ENCODE measurements at places on chromosomes 7 and 10.

DNA sequence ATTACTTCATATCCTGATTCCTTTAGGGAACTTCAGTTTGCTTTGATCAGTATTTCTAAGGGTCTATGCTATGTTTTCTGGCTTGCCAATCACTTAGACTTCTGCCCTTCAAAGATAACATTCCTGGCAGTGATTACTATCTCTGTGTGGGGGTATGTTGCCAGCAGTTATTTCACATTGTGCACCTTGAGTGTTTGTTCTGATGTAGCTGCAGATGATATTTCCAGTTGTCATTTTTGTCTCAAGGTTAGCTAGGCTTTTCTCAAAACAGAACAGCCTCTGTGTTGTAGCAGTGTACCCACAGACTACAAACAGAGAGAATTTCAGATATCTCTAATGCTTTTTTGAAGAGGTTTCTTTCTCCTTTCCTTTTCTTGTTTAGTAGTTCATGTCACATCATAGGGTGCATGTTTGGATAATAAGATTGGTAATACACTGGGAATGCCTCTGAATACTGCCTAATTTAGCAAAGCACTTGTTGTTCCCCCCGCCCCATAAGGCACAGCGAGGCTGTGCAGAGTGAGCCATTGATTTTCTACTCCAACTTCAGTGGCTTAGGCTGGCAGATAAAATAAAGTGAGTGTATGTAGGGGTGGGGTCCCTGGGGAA is 134.7 kb upstream of the AGR3 start:
- DNase-seq: no peak

- DNase-seq: no peak
These were observed 42.3 kb upstream of the KMT2C start for GRCh38 chr7:152478140-152478539.

GRCh38 chr10:118258285-118258684 is 83.8 kb downstream of the FAM204A start:
- DNase-seq: no peak

DNA sequence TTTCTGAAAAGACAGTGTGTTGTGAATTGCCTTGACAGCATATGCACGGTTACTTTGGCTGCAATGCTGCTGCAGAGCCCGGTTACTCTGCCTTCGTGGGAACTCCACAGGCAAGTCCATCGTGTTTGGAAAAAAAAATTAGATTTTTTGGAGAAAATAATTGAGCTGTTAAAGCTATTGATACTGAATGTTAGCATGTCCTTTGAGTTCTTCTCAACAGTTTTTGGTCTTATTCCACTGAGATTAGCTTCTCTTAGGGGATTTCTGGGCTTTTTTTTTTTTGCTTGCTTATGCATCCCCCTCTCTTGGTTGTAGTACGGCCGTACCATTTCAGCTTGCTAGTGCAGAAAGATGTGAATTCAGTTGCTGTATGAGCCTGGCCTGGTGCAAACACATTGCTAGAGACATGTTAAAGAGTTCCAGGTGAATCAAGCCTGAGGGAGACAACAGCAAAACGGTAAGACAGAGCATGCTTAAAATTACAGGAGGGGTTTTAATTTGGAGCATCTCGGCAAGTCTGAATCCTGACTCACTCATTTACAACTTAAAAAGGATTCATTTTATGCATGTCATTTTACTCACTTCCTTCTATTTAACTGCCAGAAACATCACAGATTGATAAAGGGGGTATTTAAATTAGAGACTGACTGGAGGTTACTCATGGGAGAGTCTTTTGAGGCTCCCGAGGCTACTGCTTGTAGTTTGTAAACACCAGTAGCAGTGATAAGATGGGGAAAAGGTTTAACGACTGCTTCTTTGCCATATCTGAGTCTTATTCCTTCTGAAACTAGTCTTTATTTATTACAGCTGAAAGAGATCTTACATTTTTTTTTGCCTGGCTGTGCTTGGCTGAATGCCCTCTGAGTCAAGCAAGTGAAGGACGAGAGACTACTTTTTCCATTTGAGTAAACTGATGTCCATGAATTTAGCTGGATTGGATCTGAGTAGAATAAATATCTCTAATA is 113.7 kb downstream of the CDK14 start:
- no peak for DNase-seq

DNA sequence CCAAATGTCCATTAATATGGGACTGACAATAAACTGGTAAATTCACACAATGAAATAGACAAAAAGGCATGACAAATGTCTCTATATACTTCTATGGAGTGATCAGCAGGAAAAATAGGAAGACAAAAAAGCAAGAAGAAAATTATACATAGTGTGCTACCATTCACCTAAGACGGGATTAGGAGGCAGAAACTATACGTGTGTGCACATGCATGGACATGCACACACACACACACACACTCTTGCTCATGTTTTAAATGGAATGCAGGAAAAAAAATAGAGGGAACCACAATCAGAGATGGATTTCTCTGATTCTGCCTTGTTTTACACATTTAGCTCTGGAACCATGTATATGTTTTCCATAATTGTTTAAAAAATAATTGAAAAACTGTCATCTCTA is 119.0 kb downstream of the ZFAND4 start:
- no peak for DNase-seq

- no peak for DNase-seq
These were observed 4.0 kb upstream of the ZCCHC24 start for GRCh38 chr10:79449181-79450146.

DNA sequence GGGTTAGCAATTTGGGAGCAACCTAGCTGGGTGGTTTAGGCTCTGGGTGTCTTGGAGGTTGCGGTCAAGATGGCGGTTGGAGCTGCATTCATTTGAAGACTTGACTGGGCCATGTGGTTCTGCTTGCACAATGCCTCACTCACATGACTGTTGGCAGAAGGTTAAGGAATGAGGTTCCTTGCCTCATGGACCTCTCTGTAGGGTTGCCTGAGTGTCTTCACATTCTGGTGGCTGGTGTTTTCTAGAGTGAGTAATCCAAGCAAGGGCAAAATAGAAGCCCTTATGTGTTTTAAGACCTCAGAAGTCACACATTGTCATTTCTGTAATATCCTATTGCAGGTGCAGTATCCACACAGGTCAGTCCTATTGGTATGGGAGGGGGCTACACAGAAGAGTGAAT is 52.0 kb downstream of the CDK14 start:
- DNase-seq: no peak

DNA sequence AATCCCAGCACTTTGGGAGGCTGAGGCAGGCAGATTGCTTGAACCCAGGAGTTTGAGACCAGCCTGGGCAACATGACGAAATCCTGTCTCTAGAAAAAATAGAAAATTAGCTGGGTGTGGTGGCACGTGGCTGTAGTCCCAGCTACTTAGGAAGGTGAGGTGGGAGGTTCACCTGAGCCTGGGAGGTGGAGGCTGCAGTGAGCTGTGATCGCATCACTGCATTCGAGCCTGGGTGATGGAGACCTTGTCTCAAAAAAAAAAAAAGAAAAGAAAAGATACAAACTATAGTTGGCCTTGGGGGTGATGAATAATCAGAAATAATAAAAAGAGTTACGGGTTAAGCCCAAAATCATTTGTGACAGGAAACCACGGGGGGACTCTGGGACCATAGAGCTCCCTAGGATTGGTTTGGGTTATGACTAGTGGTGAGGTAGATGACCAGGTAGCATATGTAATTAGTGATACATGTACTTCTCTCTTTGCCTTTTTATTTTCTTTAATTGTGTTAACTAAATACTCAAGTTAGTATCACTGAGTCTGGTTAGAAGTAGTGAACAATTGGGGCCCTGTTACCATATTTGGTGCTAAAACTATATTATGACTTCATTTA is 10.4 kb upstream of the ASCC1 start:
- DNase-seq: no peak

DNA sequence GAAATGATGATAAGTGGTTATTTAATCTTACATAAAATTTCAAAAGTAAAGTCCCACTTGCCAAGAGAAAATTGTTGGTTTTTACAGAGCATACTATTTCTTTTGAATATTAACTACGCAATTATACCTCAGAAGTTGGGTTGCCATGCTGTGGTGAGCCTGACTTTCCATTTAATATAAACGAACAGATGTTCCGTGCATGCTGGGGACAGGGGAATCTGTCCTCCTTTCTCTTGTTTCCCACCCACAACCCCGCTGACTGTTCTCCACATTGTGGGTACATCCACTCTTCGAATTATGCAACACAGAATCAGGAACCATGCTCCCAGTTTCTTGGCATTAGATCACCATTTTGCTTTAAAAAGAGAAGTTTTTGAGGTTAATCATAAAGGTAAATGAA is 29.2 kb upstream of the RTKN2 start:
- no peak for DNase-seq

- no peak for DNase-seq
These were observed 22.3 kb downstream of the AMZ1 start for GRCh38 chr7:2710286-2710655.

DNA sequence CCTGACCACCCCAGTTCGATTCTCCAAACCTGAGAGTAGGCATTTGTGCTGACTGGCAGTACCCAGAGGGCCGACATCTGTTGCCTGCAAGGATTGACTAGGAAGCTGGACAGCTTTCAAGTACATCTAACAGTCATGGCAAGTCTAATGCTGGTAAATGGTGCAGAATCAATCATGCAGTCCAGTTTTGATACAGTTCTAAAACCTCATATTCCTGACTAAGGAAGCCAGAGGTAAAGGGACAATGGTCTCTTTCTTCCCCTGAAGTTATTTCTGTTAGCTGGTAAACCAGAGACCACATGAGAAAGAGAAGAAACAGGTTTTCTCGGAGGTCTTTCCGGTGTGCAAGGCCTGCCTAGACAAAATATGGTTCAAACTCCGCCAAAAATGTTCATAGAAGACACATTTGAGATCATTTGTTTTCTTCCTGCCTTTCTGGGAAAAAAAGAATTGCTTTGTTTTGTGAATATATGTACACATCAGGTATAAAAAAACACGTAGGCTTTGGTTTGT is 97.1 kb downstream of the WDR37 start:
- DNase-seq: no peak

- DNase-seq: no peak
These were observed 22.5 kb downstream of the SYPL1 start for GRCh38 chr7:106089647-106090046.

GRCh38 chr10:45238896-45239295 is 76.5 kb downstream of the OR13A1 start:
- DNase-seq: no peak

DNA sequence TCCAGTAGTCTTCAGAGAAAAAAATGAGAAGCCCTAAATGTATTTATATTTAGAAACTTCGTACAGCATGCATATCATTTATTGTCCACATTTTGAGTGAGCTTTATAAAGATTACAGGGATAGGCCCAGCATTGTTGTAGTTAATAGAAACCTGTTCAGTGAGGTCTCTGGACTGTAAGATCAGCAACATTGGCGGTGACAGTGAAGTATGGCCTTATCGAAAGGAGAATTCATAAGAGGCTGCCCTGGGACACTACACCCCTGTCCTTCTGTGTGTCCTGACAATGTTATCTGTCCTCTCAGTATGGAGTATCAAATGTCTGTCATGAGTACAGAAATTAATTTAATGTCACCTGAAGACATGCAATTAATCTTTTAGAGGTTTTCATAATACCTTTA is 57.2 kb downstream of the SHH start:
- DNase-seq: no peak

- no peak for DNase-seq
These were observed 67.8 kb upstream of the PCBD1 start for GRCh38 chr10:70956029-70956759.

- DNase-seq: no peak
These were observed 228.1 kb downstream of the BMPER start for GRCh38 chr7:34133356-34133982.

DNA sequence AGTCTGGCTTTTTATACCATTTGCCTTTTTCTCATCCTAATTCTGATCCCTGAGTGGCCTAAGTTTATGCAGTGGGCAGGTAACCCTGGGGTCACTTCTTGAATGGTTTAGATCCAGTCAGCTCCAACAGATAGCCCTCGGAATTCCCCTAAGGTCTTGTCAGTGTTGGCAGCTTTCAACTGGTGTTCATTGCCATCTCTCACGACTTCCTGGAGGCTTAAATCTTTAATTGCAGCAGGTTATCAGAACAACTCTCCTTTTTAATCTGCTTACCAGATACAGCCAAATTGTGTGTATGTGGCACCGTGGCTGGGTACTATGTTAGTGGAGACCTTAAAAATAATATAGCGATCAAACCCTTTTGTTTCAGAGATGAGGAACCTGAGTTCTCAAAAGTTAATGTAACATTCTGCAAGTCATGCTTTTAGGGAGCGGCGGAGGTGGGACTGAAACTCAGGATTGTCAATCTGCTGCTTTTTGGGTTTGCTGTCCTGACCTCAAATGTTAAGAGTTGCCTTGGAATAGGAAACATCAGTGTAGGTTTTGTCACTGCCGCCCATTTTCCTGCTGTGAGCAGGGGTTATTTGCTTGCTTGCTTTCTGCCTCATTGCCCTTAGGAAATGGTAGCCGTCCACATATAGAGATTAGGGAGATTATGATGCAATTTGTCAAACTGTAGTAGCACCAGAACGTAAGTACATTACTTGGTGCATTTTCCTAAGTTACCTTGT is 818 bp downstream of the DLD start:
- no peak for DNase-seq

- no peak for DNase-seq
These were observed 141.3 kb downstream of the EPC1 start for GRCh38 chr10:32205670-32206069.

DNA sequence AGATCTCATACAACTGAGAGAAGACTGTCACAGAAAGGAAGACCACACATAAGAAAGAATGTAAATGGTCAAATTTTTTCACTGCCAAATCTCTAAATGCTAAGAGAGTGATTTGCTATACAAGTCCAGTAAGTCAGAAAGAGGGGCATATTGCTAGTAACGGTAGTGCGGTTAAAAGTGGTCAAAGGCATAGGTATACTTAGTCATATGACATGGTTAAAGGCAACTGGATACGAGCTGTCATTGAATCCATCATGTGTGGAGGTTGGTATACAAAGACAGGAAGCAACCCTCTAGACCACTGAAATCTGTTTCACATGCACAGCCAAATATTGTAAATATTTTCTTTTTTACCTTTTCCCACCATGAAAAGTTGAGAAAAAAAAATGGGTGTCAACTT is 4.8 kb downstream of the INHBA start:
- no peak for DNase-seq

DNA sequence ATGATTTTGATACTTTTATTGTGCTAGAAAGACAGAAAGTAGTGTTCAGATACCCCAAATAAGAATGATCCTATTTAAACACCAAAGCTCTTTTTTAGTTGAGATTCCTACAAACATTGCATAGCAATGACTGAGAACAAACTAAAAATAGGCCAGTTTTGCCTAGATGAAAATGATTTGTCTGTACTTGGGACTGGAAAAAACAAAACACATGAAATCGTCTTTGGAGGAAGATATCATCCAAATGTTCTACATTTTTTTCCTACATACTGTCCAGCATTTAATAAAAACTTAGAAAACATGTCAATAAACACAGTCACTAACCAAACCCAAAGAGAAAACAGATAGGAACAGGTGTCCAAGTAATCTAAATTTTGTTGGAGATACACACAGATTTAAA is 111.6 kb upstream of the MEOX2 start:
- DNase-seq: no peak

GRCh38 chr10:101736666-101737065 is 39.2 kb downstream of the FGF8 start:
- no peak for DNase-seq
